ENCODE measurements at places on chromosomes 13 and 19.

- DNase-seq, result no peak
Observed at GRCh38 chr13:26560456-26560855, 3.0 kb downstream of the WASF3 start.

- no peak for DNase-seq
Observed at GRCh38 chr13:30711375-30711774, 24.0 kb upstream of the ALOX5AP start.

- no peak for DNase-seq
Observed at GRCh38 chr19:34269081-34269480, 14.7 kb downstream of the GARRE1 start.

DNA sequence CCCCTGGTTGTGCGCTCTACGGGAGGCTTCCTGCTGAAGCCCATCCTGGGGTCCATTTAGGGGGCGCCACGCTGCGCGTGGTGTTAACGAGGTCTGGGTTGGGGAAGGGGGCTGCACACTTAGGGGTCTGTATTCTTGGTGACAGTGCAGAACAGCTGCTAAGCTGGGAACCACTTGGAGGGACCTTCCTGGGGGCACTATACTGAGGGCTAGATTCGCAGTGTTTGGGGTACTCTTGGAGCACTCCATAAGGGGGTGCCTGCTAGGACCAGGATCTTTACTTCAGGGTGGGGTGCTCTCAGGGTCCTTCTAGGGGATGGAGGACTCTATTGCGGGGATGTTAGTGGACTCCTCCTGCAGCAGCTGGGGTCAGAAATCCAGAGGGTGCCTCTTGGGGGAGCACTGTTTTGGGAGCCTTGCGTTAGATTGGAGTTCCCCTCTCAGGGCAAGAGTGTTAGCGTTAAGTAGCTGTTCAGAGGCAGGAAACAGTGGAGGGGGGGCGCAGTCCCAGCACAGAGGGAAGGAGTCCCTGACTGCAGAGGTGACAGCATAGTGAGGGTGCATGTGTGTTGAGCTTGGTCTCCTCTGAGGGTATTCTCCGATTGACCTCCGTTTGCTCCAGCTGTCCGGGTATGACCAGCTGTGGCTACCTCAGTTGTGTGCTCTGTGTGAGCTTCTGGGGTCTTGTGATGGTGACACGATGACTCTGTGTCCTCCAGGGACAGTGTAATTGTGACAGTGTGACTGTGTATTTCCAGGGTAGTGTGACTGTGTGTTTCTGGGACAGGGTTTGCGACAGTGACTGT lies 1.1 kb downstream of the PDE4A start:
- DNase-seq, result no peak

GRCh38 chr19:49393881-49394280 lies 5.8 kb downstream of the KASH5 start:
- DNase-seq, result no peak

- DNase-seq, result no peak
Observed at GRCh38 chr13:95182570-95183265, 118.5 kb downstream of the ABCC4 start.

DNA sequence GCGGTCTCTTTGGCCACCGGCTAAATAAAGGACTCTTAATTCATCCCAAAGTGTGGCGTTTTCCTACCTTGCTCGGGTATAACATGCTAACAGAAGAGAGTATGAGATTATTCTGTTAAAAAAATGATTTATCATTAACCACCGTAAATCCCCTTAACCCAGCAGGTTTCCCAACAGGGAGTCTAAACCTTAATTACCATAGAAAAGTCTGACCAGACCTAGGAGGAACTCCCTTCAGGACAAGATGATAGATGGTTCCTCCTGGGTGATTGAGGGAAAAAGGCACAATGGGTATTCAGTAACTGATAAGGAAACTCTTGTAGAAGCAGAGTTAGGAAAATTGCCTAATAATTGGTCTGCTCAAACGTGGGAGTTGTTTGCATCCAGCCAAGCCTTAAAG lies 193.7 kb downstream of the ZNF737 start:
- DNase-seq, result no peak

- peak; percentile 79 for DNase-seq
Observed at GRCh38 chr19:43446746-43447489, 18.5 kb downstream of the LYPD3 start.

DNA sequence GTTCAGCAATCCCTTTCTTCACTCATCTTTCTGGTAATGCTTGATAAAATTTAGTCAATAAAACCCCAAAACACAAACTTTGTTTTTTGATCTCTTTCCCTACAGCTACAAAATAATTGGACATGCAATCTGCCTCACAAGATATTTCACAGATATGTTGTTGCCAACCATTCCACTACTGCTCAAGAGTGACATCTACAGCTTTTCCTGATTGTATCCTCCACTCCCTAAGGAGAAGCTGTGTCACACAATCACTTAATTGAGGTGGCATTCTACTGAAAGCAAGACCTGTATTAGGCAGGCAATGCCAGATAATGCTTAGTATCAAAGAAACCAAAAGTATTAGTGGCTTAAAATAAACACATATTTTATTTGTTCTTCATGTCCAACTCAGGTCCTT lies 1646.2 kb upstream of the SPRY2 start:
- DNase-seq, result no peak

Measured in type B pancreatic cell (in vitro differentiated cells).